H4 (cell line): ENCODE measurements at places on chromosomes 7 and 10. TPM values are rescaled to one million over a fixed set of nuclear protein-coding genes. Genes with fewer than 3 reads are reported as not detected.

DNA sequence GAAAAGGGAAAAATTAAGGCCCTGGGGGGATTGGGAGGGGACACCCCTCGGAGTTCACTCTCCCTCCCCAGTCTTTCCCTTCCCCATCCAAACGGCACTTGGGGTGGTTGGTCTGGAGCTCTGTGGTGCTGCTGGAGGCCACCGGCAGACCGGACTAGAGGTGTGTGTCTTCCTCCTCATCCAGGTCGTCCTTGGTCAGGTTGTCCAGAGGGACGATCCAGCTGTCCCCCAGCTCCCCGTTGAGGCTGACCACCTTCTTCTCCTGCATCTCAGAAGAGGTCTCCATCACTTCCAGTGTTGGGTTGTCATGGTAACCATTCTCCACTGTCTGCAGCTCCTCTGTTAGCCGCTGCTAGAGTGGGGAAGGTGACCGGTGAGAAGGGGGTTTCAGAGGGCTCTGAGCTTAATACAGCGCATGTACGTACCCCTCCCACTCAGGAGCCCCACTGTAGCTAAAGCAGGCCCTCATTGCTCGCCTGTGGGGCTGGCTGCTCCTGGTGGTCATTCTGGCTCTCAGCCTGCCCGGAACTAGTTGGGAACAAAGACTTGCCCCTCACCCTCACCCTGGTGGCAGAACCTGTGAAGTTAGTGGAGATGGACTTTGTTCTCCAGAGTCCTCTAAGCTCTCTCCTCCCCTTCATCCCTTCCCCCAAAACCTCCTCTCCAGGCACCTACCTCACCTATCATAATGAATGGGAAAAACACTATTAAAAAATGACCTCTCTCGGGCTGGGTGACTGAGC, 52.1 kb downstream of the PODXL start:
- no peak for DNase-seq

GRCh38 chr7:3949242-3949640, 648.2 kb downstream of the SDK1 start:
- no peak for DNase-seq

DNA sequence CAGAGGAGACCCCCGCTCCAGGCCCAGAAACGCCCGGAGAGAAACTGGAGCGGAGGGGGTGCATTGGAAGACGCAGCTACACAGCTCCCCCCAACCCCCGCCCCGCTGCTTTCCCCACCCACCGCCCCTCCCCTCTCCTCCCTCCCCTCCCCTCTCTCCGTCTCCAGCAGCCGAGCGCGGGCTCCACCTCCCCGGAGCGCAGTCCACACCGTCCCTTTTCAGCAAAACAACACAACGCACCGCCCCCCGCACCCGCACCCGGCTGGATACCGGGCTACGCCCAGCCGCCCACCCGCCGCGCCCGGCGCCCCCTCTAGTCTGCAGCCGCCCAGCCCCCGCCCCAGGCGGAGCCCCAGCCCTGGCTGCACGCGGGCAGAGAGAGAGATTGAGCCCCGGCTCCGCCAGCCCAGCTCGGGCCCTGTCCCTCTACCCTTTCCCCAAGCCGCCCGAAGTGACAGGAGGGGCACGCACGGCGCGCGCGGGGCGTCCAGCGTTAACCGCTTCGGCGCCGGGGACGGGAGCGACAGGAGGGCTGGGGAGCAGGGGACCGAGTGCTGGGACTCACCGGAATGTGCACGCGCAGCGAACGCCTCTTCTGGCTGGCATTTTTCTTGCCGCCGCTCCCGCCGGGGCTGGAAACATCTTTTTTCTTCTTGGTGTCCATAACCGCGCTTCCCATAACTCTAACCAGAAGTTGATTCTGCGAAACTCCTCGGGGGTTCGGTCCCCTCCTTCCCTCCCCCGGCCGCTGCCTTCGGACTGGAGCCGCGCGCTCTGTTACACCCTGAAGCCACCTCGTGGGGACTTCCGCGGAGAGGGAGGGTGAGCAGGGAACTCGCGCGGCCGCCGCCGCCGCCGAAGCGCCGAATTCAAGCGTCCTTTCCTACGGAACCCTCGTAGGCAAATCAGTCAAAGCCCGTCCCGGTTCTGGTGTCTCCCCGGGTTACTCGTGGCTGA, 695 bp downstream of the PRKAG2 start:
- peak; percentile 43 for DNase-seq

GRCh38 chr7:47218378-47219176, 363.3 kb downstream of the TNS3 start:
- DNase-seq, result peak; percentile 57

GRCh38 chr7:118186501-118186900, 2.5 kb downstream of the LSM8 start:
- no peak for DNase-seq

The SPDYE1 gene
- total RNA-seq, result not detected in 2 replicates

DNA sequence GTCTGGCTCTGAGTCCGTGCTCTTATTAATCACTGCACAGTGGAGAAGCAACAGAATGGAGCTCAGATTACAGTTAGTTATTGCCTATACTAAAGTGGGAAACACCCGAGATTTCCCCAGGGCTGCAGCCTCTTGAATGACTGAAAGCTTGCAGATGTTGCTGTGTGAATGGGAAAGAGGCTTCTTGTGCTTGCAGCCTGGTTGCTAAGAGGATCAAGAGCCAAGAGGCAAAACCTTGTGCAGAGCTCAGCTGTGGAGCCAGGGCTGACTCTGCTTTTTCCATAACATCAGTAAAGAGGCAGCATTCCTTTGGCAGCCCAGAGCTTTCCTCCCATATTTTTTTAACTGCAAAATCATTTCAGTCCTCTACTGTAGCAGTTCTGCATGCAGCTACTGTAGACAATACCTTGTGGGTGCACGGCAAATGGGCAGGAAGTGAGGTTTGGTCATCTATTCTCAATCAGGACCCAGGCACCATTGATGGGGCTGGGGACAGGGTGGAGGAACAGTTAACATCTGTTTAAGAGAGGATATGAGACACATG, 86.5 kb downstream of the RALA start:
- DNase-seq, result no peak

- DNase-seq, result no peak
These were observed 79.8 kb upstream of the ARID5B start for GRCh38 chr10:61821693-61822092.

GRCh38 chr10:34880817-34881216, 65.7 kb upstream of the PARD3 start:
- no peak for DNase-seq

The TMEM130 gene
- 1.2 and 2.5 TPM in 2 replicates for total RNA-seq

DNA sequence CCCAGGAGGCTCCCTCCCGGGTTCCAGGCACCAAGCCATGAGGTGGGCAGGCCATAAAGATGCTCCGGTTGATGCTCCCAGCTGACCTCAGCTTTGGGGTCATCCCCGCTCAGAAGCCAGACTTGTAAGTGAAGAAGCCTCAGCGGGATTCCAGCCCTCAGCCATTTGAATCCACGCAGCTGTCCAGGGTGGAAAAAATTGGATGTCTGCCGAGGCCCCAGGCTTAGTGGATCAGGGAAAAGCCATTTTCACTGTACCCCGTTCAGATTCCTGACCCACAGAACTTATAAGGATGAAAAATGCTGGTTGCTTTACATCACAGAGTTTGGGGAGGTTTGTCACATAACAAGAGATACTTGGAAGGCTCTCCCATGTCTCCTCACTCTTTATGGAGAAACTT, 49.2 kb upstream of the CPN1 start:
- no peak for DNase-seq

DNA sequence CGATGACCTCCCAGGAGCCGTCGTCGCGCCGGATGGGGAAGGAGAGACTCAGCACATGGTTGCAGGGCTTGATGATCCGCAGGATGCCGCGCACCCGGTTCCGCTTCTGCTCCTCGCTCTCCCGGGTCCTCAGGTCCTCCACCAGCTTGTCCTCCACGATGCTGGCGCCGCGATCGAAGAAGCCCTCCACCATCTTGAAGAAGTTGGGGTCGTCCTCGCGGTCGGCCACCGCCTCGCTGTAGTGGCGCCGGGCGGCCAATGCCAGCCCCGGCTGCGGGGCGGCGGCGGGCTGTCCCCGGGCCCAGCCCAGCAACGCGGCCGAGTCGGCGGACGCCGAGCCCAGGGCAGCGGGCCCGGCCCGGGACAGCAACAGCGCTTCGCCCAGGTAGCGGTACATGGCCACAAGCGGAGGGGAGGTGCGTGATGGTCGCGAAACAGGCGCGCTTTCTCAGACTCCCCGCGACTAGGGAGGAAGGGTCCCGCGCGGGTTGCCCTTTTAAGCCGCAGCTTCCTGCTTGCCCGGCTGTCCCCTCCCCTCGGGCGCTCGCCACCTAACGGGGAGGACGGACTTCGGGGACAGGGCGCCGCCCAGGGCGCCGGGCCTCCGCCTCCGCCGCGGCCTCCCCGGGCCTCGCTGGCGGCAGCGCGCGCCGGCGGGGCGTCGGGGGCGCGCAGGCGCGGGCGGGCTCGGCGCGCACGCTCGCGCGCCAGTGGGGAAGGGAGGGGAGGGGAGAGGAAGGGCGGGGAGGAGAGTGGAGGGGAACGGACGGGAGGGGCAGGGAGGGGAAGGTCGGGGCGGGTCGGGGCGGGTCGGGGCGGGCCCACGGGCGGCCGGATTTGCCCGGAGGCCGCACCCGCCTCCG, at the start of the genes GLUD1 and SHLD2:
Gene GLUD1, minus strand, starts transcription at position 471 of the 863 bp plus-strand sequence. Its CDS starts 74 bp downstream, at position 397.
Gene SHLD2, plus strand, starts transcription at position 834 of the 863 bp plus-strand sequence. CDS start 56,149 bp downstream, outside the sequence.
- DNase-seq, result peak; percentile 87

DNA sequence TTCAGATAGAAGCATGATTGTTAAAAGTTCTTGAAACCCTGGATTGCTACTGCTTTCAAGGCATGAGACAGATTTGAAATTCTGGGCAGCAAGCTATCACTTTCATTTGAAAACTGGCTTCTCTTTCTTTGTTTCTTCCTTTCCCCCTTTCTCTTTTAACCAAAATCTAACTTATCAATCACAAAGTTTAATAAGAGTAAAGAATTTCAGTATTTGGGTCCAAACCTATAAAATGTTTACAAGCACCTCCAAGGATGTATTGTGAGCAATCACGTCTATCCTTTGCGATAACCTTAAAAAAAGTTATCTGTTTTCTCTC, 21.6 kb upstream of the RPA3 start:
- DNase-seq, result no peak

DNA sequence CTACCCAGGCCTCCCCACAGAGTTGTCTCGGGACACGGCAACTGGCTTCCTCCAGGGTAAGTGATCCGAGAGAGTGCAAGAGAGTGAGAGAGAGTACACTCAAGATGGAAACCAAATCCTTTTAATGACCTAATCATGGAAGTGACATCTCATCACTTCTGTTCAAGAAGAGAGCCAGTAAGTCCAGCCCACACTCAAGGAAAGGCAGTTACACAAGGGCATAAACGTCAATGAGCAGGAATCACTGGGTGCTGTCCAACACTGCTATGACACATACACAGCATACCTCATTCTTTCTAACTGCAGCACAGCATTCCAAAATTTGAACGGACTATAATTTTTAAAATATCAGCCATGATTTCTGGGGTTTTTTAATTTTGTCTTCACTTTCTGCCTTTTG, 29.3 kb upstream of the OSBPL3 start:
- DNase-seq, result peak; percentile 55

- DNase-seq, result no peak
These were observed 41.9 kb upstream of the PDCD4 start for GRCh38 chr10:110829721-110830410.

DNA sequence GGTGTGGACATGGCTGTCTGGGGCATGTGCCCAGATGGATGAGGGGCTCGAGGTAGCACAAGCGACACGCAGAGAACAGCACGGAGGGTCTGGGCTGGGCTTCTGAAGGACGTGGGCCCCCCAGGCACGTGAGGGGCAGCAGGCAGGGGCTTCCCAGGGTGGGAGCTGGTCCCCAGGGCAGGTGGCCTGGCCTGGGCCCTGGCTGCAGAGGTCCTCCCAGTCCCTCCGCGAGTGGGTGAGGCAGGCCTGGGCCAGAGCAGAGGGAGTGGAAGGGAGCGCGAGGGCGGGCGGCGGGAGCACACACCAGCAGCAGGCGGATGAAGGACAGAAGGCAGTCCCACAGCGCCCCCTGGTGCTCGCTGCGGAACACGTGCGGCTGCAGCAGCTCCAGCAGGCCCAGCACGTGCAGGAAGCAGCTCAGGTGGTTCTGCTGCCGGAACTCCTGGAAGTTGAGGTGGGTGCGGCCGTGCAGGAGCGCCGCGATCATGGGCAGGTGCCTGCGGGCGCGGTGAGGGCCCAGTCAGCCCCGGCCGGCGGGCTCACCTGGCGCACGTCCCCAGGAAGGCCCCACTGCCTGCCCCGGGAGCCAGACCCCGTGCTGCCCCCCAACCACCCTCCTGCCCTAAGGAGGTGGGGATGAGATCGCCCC, 14.7 kb upstream of the MICALL2 start:
- peak; percentile 95 for DNase-seq

DNA sequence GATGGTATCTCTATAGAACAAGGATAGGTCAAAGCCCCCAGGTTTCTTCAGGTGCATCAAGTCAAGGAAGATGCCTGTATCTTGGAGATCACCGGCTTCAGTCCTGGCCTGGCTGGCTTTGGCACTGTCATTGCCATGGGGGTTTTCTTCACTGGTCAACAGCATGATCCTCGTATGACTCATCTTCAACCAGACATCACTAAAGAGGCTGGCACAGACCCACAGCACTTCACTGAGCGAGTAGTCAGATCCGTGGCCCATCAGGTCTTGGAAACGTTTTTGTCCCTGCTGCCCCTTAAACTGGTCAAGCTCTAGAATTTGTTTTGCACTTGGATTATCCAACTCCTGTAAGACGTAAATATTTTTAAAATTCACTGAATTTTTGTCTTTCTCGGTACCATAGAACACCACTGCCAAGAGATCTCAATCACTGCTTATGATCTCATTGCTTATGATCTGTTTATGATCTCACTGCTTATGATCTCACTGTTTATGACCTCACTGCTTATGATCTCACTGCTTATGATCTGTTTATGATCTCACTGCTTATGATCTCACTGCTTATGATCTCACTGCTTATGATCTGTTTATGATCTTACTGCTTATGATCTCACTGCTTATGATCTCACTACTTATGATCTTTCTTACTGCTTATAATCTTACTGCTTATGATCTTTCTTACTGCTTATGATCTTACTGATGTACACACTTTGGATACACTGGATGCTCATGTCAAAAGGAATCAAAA, 135.2 kb downstream of the CYP26A1 start:
- no peak for DNase-seq

DNA sequence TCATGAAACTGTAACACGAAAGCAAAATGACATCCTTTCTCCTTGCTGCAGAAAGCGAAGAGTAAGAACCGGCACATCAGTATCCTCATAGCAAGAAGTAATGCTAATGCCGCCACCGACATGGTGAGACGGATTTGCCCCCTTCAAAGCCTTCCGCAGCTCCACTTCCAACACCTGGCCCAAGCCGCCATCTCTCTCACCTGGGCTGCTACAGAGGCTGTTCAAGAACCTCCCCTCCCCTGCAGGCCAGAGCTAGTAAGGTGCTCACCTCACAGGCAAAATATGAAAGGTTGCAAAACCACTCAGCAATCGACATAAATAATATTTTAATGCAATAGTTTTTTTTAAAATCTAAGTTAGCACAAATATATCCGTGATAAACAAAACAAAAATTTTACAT, 123.9 kb upstream of the FRMD4A start:
- no peak for DNase-seq

DNA sequence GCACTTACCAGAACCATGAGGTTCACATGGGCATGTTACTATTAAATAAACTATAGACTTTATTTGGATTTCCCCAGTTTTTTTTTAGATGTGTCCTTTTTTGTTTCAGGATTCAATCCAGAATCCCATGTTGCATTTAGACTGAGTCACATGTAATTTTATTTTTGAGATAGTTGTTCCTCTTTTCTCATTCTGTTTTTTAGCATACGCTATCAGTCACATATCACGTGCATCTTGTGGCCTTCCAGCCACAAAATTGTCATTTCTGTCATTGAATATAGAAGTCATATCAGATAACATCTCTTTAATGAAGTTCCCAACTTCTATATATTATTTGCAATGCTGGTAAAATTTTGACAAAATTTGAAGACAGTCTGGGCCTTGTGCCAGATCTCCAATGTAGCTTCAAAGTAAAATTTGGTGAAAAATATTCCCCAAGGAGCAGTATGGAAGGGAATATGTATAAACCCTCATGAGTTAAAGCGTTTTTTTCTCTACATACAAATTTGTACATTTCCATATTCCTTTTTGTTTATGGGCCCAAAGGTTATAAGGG, 132.3 kb upstream of the MKI67 start:
- no peak for DNase-seq
